ENCODE measurements at places on chromosomes 3 and 15.

DNA sequence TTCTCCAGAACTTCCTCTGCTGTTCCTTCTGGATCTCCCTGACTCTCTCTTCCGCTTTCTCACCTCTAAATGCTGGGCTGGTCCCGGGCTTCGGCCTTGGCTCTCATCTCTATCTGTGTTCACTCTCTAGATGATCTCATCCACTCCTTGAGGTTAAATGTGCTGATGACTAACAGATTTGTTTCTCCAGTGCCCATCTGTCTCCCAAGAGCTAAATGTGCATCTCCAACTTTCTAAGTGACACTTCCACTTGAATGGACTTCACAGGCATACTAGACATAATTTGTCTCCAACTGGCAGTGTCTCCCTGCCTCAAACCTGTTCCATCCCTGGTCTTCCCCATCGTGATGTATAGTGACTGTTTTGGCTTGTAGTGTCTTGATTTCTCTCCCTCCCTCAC is 95.3 kb downstream of the ITPR1 start:
- DNase-seq: no peak

- peak; percentile 4 for DNase-seq
Observed at GRCh38 chr15:52730173-52730572, 51.0 kb upstream of the ATOSA start.

DNA sequence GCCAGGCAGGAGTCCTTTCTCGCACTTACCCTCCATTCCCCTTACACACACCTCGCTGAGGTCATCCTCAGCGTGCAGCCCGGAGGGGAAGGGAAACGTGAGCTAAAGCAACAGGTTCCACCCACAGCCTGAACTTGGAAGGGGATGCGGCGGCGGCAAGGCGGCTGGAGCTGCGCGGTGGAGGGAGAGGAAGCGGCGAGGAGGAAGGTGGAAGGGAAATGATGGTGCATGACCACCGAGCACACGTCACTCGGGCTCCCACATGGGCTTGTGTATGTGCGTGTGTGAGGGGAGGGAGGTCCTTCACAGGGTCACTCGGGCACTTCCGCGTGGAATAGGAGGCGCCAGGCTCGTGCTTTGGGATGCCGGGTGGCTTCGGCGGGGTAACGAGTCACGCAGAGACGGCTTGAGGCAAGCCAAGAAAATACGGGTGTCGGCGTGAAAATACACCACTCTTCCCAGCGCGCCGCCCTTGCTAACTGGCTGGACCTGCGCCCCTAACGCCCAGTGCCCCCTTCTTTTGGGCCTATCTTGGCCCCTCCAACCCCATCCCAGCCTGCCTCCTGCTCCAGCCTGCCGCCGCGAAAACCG is 225.5 kb upstream of the IL12A start:
- no peak for DNase-seq

DNA sequence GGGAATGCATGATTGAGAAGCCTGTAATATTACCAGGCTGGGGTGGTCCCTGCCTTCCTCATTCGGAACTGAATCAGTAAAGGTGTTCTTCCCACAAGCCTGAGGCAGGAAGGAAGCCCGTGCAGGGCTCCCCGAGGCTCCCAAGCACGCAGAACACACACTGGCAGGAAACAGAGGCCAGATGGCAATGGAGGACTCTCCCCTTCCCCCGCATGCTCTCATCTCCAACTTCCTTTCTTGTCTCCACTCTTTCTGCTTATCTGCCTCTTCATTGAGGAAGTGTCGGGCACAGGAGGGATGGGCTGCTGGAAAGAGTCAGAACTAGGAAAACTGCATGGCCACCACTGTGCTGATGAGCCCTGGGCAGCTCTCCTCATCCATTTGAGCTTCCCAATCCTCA is 123.5 kb downstream of the NUP210 start:
- DNase-seq: no peak

- no peak for DNase-seq
Observed at GRCh38 chr3:9147896-9148266, 101.6 kb downstream of the SRGAP3 start.

DNA sequence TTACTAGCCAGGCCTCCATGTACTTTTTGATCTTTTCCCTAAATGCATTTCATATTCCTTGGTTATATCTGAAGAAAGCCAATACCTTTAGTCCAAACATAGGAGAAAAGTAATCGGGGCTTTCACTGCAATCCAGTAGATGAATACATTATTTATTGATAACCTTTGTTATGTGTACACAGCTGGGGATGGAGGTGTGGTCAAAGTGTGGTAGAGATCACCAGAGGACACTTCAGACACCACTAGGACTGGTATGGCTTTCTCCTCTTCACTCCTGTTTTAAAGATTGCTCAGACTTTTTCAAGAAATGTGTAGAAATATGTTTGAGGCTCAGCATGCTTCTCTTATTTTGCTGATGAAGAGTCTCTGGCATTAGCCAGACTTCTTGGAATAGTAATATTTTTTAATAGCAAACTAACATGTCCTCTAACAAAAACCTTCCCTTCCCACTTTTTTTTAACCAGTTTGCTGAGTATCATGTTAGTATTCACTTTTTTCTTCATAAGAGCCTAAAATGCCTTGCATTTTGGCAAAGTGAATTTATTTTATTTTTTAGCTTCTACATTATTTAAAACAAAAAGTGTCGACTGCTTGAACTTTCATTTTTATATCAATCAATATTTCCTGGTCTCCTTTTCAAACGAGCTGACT is 65.6 kb upstream of the MBNL1 start:
- DNase-seq: no peak

DNA sequence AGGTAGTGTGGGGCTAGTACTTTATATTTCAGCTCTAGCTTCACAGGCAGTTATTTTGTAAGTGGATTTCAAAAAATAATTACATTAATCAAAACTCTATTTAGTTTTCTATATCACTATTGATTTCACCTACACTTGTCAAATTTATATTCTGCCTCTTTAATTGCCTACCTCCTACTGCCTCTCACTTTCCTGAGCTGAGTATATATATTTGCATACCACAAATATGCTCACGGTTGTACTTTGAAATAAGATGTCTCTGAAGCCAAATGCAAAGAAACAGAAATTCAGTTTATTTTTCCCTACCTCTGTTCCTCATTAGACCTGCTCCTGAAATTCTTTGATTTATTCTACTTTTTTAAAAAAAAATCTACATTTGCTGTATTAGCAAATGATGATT is 309.3 kb upstream of the TGFBR2 start:
- no peak for DNase-seq

- DNase-seq: no peak
Observed at GRCh38 chr3:10232137-10232536, 16.1 kb upstream of the TATDN2 start.

GRCh38 chr3:16836505-16837237 is 48.1 kb upstream of the PLCL2 start:
- DNase-seq: no peak

DNA sequence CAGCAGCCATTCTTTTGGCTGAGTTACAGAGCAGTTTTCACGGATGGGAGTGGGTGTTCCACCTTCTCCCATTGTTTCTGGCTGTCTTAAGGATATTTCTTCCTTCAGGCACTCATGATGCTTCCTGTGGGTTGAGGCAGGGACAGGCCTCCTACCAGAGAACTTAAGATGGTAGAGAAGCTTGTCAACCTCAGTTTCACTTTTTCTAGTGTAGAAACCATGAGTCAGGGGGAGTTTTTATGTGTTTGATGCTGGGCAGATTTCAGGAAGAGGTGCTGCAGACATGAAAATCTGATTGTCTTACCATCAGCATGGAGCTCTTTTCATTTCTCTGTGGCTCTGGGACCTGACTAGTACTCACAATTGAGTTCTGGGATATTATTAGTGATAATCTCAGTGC is 48.7 kb upstream of the VEPH1 start:
- DNase-seq: no peak

DNA sequence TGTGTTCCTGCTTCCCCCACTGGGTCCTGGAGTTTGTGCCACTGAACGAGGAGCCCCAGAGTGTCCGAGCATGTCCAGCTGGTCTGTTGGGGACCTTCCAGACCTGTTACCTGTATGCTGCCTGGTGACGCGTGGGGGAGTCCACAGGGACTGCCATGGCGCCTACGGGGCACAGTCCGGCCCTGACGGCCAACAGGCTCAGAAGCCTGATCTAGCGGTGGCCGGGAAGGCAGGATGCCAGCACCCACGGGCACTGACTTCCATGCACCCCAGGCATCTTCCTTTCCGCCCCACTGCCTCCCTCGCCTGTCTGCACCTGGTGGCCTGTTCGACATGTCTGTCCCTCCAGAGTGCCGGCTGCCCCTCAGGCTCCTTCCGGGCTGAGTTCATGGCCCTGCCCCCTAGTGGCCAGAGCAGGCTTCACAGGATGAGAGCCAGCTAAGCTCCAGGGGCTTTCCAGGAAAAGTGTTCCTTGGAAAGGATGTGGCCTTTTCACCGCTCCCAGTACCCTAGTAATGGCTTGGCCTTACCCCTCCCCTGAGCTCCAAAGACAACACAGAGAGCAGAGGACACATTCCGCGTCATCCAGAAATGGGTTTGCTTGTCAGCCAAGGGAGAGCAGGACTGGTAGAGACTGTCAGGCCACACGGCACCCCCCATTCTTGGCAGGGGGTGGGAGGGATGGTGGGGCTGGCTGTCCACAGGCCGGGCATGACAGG is 35.7 kb downstream of the NGRN start:
- DNase-seq: peak; percentile 45

GRCh38 chr3:31244929-31245817 is 287.6 kb upstream of the STT3B start:
- DNase-seq: no peak

DNA sequence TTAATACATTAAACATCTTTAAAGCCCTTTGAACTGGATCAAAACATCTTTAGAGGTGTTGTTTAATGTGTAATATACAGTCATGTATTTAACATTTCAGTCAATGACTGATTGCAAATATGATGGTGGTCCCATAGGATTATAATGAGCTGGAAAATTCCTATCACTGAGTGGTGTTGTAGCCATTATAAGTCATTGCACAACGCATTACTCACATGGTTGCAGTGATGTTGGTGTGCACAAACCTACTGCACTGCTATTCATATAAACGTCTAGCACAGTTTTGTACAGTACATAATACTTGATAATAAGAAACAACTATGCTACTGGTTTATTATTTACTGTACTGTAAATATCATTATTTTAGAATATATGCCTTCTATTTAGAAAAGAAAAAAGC is 75.6 kb downstream of the DTWD1 start:
- DNase-seq: no peak

- DNase-seq: no peak
Observed at GRCh38 chr15:38163658-38164057, 89.0 kb upstream of the SPRED1 start.

GRCh38 chr3:58005669-58006068 is 2.6 kb upstream of the FLNB start:
- no peak for DNase-seq

GRCh38 chr3:116114586-116114985 is 330.7 kb downstream of the LSAMP start:
- DNase-seq: no peak

DNA sequence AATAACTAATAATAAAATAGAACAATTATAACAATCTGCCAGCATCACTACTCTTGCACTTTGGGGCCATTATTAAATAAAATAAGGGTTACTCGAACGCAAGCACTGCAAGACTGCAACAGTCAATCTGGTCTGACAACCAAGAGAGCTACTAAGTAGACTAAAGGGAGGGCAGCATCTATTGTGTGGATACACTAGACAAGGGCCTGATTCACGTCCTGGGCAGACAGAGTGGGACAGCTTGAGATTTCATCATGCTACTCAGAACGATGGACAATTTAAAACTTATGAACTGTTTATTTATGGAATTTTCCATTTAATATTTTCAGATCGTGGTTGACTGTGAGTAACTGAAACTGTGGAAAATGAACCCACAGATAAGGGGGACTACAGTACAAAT is 39.5 kb downstream of the TNIK start:
- DNase-seq: no peak

DNA sequence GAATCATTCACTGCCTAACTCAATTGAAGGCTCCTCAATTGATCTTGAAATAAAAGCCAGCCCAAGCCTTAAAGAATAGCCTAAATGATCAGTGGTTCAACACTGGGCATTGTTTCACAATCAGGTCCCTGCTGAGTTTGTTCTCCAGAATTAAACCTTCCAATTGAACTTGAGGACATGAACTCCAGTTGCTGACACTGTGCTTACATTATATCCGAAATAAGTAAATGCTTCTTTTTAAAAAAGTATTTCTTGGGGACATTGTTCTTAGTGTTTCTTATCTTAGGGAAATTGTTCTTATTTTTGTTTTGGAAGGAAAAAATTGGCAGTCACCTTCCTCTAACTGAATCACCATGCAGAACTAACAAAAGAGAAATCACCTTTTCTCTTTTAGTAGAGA is 450.2 kb downstream of the RBMS3 start:
- DNase-seq: no peak

DNA sequence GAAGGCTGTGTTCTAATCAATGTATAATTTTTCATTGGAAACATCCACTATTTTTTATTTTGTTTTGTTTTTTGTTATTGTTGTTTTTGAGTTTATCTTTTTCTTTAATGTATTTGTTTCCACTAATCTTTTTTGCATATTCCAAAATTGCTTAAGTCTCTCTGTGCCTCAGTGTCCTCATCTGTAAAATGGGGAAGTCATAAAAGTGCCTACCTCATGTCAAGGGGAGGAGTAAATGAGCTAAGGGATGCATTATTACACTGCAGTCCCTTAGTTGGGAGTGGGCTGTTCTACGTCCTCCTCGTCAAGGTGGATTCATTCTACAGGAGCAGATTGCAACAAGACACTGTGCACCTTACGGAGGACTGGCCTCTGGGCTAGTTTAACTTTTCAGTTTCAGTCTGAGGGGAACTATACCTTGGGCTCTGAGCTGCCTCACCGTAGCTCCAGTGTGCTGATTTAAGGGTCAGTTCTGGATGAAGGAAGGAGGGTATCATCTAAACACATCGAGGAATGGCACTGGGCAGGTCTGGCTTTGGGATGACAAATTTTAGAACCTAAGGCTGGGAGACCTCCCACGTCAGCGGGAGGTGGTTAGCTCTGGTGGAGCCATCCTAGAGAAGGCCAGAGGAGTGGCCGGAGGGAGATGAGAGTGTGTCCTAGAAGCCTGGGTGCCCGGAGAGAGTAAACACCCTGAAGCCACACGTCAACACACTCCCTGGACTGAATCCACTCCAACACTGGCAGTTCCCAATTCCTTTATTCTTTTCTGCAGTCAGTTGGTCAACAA is 5.1 kb upstream of the SRP14 start:
- DNase-seq: no peak
